Fibroblast of skin of back (primary cell): ENCODE measurements at places on chromosomes 1 and 21.

DNA sequence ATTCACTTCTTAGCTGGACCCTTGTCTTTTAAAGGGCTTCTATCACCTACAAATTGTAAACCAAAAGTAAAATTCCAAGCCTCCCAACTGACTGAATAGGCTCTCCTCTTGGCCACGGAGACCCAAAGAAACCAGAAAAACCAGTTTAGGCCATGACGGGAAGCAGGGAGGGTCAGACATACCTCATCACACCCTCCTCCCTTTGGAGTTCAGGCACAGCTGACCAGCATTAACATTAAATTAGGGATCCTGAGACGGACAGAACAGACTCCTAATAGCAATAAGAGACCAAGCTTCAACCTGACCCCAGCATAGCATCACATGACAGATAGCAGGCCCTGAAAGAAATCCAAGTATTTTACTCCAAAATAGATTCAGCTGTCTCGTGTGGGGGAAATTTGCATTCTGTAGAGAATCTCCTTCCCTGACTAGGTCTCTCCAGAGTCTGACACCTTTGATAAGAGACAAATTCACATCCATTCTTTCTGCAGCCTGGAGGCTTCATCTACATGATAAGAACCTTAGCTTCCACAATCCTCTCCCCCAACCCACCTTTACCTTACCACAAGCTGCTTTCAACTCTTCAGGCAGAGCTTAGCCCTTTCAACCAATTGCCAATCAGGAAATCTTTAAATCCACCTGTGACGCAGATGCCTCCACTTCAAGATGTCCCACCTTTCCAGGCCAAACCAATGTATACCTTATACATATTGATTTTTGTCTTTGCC lies 177.1 kb upstream of the RAB4A start:
- DNase-seq: no peak

DNA sequence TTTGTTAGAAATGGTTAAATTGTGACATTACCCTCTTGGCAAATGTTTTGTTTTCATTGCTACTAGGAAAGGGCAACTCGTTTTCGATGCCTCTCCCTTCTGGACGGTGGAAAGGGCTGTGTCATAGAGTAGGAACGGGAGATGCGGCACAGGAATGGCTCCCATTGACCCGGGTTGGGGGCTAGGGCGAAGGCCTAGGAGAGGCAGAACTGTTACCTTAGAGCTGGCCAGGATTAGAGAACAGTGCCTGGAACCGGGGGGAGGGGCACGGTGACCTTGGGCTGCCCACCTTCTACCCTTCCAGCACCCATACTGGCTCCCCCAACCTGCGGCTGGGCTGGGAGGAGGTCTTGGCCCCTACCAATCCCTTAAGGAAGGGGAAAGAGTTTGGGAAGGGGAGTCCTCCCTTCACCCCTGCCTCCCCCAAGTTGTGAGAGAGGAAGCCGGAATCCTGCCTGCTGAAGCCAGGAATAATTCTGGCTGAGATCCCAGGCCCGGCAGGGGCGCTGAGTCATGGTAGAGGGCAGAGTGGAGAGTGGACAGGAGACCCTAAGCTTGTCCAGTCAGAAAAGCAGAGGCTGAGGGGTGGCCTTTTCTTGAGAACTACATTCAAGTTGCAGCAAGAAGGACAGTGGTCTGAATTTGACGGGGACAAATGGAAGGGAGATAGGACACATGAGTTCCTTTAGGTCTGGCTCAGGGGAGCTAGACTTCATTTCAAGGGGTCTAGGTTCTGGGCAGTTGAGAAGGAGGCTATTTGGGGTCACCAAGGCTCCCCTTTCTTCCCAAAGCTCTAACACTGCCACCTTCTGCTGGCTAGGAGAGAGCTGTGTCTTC lies 8.2 kb downstream of the LMNA start:
- peak; percentile 89 for DNase-seq

GRCh38 chr1:227416156-227416830 lies 98.0 kb upstream of the CDC42BPA start:
- DNase-seq: peak; percentile 58

GRCh38 chr1:116674751-116675150 lies 7.2 kb upstream of the IGSF3 start:
- DNase-seq: peak; percentile 27
